Stimulated activated CD4-positive, alpha-beta T cell treated with anti-CD3 and anti-CD28 coated beads, Interleukin-15, amount 100 ng/mL, for 24 hours (primary cell): ENCODE measurements at places on chromosomes 2 and 18.

- no peak for DNase-seq
Observed at GRCh38 chr18:5891854-5892215, 3.5 kb downstream of the TMEM200C start.

- no peak for DNase-seq
Observed at GRCh38 chr18:6139007-6139406, 243.7 kb upstream of the TMEM200C start.

DNA sequence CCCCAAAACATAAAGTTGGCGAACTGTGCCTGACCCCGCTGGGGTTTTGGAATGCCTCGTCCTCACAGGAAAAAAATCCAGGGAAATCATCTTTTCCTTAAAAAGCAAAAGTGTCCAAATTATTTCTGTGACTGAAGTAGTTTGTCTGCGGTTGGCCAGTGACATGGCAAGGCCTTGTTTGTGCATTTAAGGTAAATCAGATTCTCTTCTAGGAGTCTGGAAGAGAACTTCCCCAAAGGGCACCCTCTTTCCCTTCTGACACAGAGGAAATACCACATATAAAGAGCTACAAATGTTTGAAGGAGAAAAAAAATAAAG lies 737 bp upstream of the CYB5A start:
- no peak for DNase-seq

- DNase-seq: peak; percentile 49
Observed at GRCh38 chr2:237693291-237693994, 66.1 kb downstream of the LRRFIP1 start.

DNA sequence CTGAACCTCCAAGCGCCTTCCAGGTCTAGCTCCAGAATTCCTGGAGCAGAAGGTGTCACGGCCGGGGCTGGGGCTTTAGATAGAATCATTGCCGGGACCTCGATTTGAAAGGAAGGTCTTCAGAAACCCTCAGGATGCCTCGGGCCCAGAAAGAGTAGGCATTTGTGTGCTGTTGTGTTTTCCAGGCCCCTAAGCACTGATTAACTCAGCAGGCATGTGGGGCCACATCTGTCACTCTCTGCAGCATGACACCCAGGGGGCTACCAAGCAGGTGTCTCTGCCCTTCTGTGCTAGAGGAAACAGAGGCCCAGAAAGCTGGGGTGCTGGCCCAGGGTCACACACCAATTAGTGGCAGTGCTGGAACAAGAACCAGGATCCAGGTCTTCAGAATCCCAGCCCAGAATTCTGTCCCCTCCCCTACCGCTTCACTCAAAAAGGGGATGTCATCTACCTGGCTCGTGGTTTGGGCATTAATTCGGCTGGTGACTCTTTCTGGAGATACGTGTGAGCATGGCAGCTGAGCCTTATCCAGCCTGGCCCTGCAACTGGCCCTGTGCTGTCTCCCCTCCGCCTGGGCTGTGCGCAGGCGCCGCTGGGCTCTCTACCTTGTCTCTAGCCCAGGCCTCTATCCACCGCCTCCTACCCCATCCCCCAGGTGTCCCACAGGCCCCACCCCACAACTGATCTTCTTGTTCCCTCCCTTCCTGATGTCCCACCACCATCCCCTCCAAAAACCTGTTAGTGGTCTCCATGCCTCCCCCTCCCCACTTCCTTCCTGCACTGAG lies 245.4 kb downstream of the ATAD2B start:
- no peak for DNase-seq

DNA sequence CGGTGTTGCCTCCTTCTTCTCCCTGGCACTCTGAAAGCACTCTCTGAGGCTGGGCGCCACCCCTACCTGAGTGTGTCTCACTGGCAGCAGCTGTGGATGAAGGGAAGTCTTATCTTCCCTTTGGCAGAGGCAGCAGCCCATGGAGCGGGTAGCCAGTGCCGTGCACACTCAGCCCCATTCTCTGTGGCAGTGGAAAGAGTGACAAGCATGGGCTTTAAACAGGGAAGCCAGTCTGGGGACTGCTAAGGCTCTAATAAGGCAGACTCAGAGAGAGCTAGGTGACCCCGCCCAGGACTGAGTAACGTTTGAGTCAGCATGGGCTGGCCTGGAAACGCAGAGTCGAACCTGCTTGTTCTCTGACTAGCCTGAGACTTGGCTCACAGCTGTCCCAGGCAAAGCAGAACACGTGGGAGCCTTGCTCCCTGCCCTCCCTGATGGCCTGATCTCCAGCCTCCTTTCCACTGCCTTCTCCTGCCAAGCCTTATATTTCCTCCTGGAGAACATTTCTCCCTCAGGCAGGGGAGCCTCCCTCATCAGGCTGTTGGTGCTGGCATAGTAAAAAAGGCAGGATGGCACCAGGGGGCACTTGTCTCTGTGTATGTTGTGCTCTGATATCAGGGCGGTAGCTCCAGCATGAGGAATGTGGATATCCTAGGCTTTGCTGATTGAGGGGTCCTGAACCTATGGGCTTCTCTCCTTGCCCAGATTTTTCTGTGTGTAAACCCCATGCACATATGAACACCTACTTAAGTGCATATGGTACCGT lies 93.9 kb upstream of the LGALSL start:
- peak; percentile 83 for DNase-seq

GRCh38 chr2:231104115-231104713 lies 20.6 kb downstream of the HTR2B start:
- peak; percentile 66 for DNase-seq

DNA sequence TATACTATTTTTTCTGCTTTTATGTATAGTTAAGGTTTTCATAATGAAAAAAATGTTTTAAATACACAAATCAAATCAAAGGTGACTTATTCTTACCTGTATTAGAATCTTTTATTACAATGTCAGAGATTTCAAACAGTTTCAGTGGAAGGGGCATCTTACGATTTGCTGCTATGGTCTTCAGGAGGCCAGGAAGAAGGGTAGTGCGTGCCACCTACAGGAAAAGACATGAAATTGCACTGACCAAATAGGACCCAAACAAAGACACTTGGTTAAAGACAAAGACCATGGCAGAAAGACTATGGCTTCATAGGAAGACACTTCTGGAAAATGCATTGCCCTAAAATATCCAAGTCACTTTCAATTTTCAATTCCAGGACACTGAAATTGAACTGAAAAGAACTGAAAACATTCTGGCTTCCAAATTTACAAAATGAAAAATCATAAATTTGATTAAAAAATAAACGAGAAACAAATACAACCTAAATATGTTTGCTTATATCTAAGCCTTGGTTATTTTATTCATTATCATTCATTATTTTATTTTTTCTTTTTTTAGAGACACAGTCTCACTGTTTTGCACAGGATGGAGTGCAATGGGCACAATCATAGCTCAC lies 42.1 kb downstream of the FARSB start:
- no peak for DNase-seq

GRCh38 chr2:237672731-237673129 lies 45.3 kb downstream of the LRRFIP1 start:
- DNase-seq: no peak

DNA sequence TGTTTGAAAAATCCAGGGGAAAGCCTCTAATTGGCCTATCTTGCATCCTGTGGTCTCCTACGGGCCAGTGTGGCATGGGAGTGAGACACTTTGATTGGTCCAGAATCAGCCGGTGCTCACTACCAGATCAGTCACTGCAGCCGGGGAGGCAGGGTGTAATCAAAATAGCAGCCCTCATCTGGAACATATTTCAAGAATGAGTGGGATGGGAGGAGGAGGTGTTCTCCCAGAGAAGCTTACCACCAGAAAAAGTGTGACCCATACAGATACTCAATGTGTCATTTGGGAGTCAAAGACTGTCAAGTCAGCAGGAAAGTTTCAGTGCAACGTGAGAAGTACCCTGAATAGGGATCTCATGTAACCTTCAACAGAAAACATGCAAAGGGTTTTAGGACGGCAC lies 393.9 kb upstream of the SLC14A2 start:
- no peak for DNase-seq

DNA sequence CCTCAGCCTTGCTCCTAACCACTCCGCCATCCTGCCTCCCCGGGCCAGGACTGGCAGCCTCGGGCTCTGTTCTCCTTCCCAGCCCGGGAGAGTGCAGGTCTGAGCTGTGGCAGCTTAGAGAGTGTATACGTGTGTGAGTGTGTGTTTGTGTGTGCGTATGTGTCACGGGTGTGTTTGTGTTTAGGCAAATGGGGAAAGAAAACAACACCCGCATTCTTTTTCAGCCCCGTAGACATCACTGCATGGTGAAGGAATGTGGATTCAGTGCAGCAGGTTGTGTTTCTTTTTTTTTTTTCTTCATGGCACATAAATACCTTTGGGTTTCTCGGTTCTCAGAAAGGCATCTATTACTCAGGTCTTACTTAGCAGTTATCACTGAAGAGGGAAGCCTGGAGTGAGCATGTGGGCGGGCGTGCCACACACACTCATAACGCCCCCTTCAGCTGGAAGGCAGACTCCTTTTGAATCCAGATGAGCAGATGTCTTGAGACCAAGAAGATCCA lies 44.2 kb downstream of the GLI2 start:
- DNase-seq: no peak

DNA sequence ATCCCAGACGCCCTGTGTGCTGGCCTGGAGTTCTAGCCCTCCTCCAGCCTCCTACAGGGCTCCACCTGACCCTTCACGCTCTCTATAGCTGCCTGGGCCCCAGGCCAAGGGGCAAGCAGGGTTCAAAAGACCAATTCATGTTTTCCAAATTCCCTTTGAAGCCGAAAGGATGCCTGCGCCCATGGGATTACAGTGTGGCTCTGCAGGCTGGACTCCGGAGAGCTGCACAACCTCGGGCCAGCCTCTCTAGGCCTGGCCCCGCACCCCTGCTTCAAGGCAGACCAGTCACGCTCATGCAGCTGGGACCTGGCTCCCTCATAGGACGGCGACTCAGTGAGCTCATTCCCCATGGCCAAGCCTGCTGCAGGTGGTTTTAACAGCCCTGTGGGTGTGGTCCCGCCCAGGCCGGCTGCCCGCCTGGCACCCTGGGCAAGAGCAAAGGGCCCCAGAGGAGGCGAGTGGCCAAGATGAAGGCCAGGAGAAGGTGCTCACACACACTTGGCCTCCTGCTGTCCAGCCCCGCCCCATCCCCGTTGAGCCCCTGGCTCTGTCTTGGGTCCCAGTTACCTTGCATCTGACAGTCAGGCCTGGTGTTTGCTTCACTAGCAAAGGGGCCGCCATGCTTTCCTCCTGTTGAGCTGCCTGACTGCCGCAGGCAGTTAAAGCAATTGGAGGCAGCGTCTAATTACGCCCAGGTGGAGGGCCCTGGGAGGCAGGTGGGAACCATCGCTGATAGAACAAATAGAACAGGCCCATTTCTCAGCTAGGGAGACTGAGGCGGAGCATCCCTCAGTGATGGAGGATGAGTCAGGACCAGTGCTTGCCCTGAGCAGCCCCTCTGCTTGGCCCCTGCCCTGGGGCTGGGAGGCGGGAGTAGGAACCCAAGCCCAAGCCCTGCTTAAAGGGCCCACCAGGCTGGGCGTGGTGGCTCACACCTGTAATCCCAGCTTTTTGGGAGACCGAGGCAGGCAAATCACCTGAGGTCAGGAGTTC lies 56.9 kb downstream of the SMAD7 start:
- DNase-seq: no peak

GRCh38 chr2:154758871-154759270 lies 60.4 kb downstream of the KCNJ3 start:
- no peak for DNase-seq

DNA sequence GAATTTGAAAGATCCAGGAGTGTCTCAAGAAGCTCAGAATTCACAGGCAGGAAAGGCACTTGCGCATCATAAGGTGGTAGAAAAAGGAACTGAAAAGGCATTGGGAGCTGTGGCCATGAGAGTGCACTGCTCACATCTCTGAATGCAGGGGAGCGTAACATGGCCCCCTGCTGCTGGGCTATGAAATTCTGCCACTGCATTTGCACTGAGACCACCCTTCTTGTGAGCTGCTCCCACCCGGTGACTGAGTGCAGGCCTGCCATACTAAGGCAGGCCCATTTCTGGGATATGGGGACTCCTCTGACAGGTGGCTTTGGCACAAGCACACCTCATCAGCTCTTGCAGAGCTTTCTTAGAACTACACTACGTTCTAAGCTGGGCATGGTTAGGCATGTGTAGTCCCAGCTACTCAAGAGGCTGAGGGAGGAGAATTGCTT lies 25.3 kb upstream of the STARD7 start:
- no peak for DNase-seq

- DNase-seq: no peak
Observed at GRCh38 chr2:45093663-45094062, 84.4 kb upstream of the SIX2 start.

DNA sequence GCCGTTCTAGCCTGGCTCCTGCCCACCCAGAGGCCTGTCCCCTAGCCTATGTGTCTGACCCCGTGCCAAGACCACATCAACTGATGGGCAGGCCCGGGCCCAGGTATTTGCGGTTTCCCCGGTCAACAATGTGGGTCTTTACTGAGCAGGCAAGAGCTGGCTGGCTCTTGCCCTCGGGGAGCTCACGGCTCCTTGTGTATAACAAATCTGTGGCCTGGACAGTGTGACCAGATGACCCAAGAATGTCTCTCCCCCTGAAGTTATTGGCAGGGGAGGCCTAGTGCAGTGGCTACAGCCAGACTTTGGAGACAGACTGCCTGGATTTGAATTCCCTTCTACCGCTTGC lies 179.6 kb downstream of the KLHL29 start:
- DNase-seq: no peak

DNA sequence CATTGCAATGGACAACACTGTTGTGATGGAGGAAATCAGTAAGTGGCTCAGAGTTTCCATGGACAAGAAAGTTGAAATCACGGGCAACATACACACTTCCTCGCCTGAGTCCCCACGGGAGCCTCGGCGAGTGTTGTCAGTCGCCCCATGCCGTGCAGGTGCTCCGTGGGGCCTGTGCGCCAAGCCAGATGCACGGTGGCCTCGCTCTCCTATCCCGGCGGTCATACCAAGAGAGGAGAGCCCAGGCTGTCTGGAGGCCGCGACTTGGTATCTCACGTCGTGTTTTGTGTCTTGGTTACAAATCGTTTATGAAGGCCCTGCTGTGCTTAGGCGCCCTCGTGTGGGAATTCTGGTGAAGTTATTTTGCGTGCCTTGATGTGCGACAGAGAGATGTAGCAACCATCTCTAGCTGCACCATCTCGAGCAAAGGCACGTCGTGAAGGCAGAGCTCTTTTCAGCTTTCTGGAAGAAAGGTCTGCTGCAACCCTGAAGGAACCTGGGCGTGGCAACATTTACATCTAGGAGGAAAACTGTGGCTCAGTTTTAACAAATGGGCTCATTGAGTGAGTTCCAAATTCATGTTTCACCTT lies 21.8 kb downstream of the ATG4B start:
- DNase-seq: peak; percentile 53

GRCh38 chr2:79630972-79631557 lies 118.2 kb downstream of the CTNNA2 start:
- no peak for DNase-seq

DNA sequence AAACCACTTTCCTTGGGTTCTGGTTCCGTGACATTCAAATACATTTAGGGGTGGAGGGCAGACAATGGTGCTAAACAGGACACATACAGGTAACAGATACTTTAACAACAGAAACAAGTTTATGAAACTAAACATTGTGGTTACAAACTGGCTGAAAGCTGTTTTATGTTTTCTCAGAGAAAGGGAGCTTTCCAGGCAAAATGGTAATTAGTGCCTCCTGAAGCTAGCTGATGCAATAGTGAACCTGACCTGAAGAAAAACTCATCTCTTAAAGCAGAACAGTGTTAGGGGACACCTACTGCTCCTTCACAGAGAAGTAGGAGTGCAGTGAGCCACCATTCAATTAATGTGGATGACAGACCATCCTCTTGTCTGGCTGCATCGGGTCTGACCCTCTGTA lies 138.9 kb downstream of the CCDC148 start:
- no peak for DNase-seq
